Right lobe of liver (tissue), 6 donors: ENCODE measurements at places on chromosomes 5 and 9. TPM values are rescaled to one million over a fixed set of nuclear protein-coding genes. Genes with fewer than 3 reads are reported as not detected.

The ARSI gene
- 0.12 TPM for total RNA-seq

The DIPK1B gene
- total RNA-seq, result 1.4 TPM

The DPP7 gene
- 62.2 TPM for total RNA-seq

The MOB3B gene
- 1.1 TPM for total RNA-seq

The FGD3 gene
- 3.1 TPM for total RNA-seq

The SLIT3 gene
- 0.53 TPM for total RNA-seq

The LHX2 gene
- total RNA-seq, result 3.6 TPM

The PAPPA gene
- total RNA-seq, result 0.37 TPM

The ADRA1B gene
- 11.2 TPM for total RNA-seq

The C5orf46 gene
- total RNA-seq, result not detected

DNA sequence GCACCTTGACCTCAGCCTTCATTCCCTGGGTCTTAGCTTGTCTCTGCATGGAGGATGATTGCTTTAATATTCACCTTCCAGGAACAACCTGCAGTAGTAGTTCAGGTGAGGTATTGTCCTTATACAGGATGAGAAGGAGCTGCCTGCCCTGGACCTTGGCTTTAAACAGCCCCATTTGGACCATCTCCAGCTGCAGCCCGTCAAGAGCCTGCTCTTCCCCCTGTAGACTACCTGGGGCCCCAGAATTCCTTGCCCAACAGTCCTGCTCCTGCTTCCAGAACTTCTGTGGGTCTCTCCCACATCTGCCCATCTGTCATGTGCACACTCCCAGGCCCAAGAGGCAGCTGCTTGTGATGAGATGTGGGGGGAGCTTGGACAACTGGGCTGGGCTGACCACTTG lies 12.2 kb upstream of the OTP start:
- H3K27me3 ChIP-seq, result no peaks in the 10 kb centered on the region
- H3K36me3 ChIP-seq, result no peaks in the 10 kb centered on the region
- no peak overlapping the region for H3K4me3 ChIP-seq
- no peak overlapping the region for H3K27ac ChIP-seq
- H3K4me1 ChIP-seq, result no peaks in the 10 kb centered on the region

GRCh38 chr9:36993933-36994764 lies 39.9 kb downstream of the PAX5 start:
- H3K27ac ChIP-seq, result no peak overlapping the region
- DNase-seq, result no peak
- no peak overlapping the region for H3K4me3 ChIP-seq

DNA sequence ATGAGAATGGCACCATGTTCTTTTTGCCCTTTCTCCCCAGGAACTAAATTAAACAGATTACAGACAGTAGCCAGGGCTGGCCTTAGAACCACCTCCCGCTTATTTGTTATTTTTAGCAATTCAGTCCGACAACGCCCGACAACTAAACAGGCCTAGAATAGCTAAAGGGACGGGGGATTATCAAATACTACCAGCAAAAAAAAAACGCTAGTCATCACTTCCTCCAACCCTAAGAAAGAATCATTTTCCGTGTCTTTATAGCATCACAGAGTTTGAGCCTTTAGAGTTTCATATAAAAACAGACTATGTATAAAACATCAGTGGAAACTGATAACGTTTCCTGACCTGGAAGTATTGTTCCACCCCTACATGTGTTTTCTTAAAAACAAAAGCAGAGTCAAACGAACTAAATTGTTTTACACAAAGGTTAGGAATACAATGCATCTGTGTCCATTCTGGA lies 35.3 kb downstream of the PFDN1 start:
- no peak overlapping the region for H3K4me3 ChIP-seq
- no peaks in the 10 kb centered on the region for H3K4me1 ChIP-seq
- H3K27ac ChIP-seq, result no peak overlapping the region
- DNase-seq, result no peak

- no peak for DNase-seq
- H3K27me3 ChIP-seq, result no peaks in the 10 kb centered on the region
- H3K36me3 ChIP-seq, result no peaks in the 10 kb centered on the region
- no peaks in the 10 kb centered on the region for H3K4me1 ChIP-seq
Observed at GRCh38 chr9:1208157-1208556, 158.0 kb downstream of the DMRT2 start.

DNA sequence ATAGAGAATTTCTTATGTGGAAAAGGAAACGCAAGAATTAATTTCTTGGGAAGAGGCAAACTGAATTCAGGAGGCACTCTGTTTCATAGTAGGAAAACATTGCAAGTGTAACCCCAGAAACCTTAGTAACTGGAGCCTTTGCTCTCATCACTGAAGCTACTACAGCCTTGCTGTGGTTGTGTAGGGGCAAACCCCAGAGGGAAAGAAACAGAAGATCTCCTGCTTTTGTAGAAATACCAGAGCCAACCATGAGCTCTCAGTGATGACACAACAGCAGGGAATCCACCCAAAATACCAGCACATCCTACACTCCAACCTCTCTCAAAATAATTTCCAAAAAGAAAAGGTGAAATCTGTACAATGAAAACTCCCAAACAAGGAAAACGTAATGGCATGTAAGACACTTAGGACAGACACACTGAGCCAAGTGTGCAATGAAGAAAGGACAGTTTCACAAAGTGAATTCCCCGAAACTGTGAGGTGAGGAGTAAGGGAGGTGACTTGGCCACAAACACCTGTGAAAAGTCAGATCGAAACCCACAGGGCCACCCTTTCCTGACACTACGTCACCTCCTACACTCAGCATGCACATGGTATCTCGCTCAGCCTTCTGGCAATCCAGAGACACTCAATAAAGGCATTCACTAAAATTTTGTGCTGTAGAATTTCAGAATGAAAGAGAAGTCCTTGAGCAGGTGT lies 8.5 kb upstream of the ACSL6 start:
- H3K27me3 ChIP-seq, result no peaks in the 10 kb centered on the region
- no peak overlapping the region for H3K27ac ChIP-seq
- no peak for DNase-seq
- H3K4me1 ChIP-seq, result no peaks in the 10 kb centered on the region
- H3K4me3 ChIP-seq, result no peak overlapping the region

DNA sequence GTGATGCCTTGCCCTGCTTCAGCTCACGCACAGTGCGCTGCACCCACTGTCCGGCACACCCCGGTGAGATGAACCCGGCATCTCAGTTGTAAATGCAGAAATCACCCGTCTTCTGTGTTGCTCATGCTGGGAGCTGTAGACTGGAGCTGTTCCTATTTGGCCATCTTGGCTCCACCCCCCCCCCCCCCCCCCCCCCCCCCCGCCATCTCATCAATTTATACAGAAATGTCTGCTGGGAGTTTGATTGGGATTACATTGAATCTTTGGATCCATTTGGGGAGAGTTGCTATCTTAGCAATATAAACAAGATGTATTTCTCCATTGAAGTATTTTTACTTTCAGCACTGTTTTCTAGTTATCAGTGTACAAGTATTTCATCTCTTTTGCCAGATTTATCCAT lies 55.2 kb downstream of the RIC1 start:
- no peak overlapping the region for H3K27ac ChIP-seq
- H3K4me3 ChIP-seq, result no peak overlapping the region
- no peaks in the 10 kb centered on the region for H3K4me1 ChIP-seq
- DNase-seq, result no peak

GRCh38 chr9:8030095-8030494 lies 230.5 kb upstream of the DMAC1 start:
- no peaks in the 10 kb centered on the region for H3K27me3 ChIP-seq
- no peak overlapping the region for H3K4me3 ChIP-seq
- H3K36me3 ChIP-seq, result no peaks in the 10 kb centered on the region
- no peak overlapping the region for H3K27ac ChIP-seq

- H3K36me3 ChIP-seq, result no peaks in the 10 kb centered on the region
- H3K4me3 ChIP-seq, result no peak overlapping the region
- no peaks in the 10 kb centered on the region for H3K4me1 ChIP-seq
- H3K27me3 ChIP-seq, result no peaks in the 10 kb centered on the region
Observed at GRCh38 chr5:146813346-146814157, 65.0 kb downstream of the PPP2R2B start.

DNA sequence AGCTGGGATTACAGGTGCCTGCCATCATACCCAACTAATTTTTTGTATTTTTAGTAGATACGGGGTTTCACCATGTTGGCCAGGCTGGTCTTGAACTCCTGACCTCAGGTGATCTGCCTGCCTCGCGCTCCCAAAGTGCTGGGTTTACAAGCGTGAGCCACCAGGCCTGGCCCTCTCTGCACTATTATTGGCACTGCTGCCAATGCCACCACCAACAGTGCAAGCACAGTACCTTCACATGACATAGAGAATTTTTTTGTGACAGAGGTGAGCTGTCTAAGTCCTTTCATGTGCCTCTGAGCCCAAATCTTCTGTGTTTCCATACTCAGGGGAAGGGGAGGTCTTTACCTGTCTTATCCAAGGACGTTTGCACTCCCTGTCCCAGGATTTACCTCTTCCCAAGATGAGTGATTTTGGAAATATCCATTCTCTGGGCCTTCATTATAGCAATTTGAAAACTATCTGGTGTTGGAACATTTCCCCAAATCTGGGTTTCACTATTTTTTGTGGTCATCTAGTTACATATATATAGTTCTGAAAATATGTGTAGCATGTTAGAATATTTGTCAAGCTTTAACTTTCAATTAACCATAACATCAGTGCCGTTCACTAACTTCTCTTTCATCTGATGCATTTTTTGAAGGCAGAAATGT lies 5.4 kb upstream of the CD180 start:
- H3K4me3 ChIP-seq, result no peak overlapping the region
- H3K4me1 ChIP-seq, result no peaks in the 10 kb centered on the region
- no peaks in the 10 kb centered on the region for H3K36me3 ChIP-seq
- H3K27ac ChIP-seq, result no peak overlapping the region
- H3K27me3 ChIP-seq, result no peaks in the 10 kb centered on the region

- peak; percentile 88 for DNase-seq
- H3K36me3 ChIP-seq, result no peaks in the 10 kb centered on the region
- no peaks in the 10 kb centered on the region for H3K27me3 ChIP-seq
- no peaks in the 10 kb centered on the region for H3K4me1 ChIP-seq
- H3K27ac ChIP-seq, result peak overlapping the region; percentile 92
Observed at GRCh38 chr9:128115187-128116103, 12.1 kb downstream of the PTGES2 start.

GRCh38 chr5:39502704-39503103 lies 77.9 kb upstream of the DAB2 start:
- DNase-seq, result no peak
- H3K27ac ChIP-seq, result no peak overlapping the region
- H3K4me1 ChIP-seq, result no peaks in the 10 kb centered on the region

GRCh38 chr5:62741761-62742160 lies 163.1 kb downstream of the LRRC70 start:
- DNase-seq, result no peak
- no peak overlapping the region for H3K4me3 ChIP-seq
- H3K4me1 ChIP-seq, result peaks cover 6% of the 10 kb centered on the region
- no peaks in the 10 kb centered on the region for H3K27me3 ChIP-seq
- no peaks in the 10 kb centered on the region for H3K36me3 ChIP-seq

- no peaks in the 10 kb centered on the region for H3K36me3 ChIP-seq
- H3K4me1 ChIP-seq, result no peaks in the 10 kb centered on the region
- no peak overlapping the region for H3K4me3 ChIP-seq
Observed at GRCh38 chr5:171432076-171432475, 12.6 kb downstream of the FGF18 start.

GRCh38 chr5:30765227-30765626 lies 428.3 kb upstream of the CDH6 start:
- H3K36me3 ChIP-seq, result no peaks in the 10 kb centered on the region
- no peak for DNase-seq
- no peak overlapping the region for H3K4me3 ChIP-seq
- no peaks in the 10 kb centered on the region for H3K4me1 ChIP-seq
- H3K27me3 ChIP-seq, result no peaks in the 10 kb centered on the region
- no peak overlapping the region for H3K27ac ChIP-seq

DNA sequence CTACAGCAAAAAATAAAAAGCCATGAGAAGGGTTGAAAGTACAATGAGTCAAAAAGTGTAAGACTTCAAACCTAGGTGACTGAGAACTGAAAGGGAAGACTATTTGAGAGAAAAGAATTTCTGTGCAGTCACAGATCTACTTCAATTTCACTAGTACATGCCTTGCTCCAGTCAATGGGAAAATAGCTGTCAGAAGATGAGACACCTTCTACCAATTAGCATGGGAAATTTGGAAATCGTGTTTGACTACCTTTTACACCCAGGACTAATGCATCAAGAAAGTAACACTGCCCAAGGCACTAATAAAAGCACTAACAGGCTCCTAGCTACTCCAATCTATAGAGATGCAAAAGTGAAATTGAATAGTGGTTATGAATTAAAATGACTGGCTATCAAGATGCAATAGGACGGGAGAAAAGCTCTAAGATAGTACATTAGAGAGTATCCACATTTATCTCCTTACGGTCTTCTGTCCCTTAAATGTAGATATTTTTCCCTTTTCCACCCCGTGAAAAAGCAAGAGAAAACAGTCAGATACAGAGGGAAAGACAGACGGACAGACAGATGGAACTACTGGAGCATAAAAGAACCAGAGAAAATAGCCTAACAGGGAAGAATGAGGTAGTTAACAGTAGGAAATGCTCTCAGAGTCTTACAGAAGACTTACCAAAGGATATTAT lies 15.2 kb downstream of the ERP44 start:
- no peaks in the 10 kb centered on the region for H3K27me3 ChIP-seq
- H3K36me3 ChIP-seq, result no peaks in the 10 kb centered on the region
- H3K4me1 ChIP-seq, result no peaks in the 10 kb centered on the region
- H3K27ac ChIP-seq, result no peak overlapping the region
